ENCODE measurements at places on chromosomes 1 and 21. TPM values are rescaled to one million over a fixed set of nuclear protein-coding genes. Genes with fewer than 3 reads are reported as not detected.

GRCh38 chr1:16017461-16018303 lies at the start of gene HSPB7:
Gene HSPB7, minus strand, starts transcription at chr1:16018043. Its CDS starts 80 bp downstream, at chr1:16017963.
- DNase-seq: peak; percentile 89
- peaks cover 28% of the 10 kb centered on the region for H3K4me1 ChIP-seq
- H3K27ac ChIP-seq: peak within 1 kb of the TSS; percentile 98
- peak within 1 kb of the TSS; percentile 37 for H3K4me3 ChIP-seq
- H3K27me3 ChIP-seq: no peaks in the 10 kb centered on the region

- no peak overlapping the region for H3K4me3 ChIP-seq
- H3K27me3 ChIP-seq: no peaks in the 10 kb centered on the region
- H3K36me3 ChIP-seq: no peaks in the 10 kb centered on the region
- H3K27ac ChIP-seq: no peak overlapping the region
- no peaks in the 10 kb centered on the region for H3K4me1 ChIP-seq
Measured at GRCh38 chr1:211013346-211014240, 120.4 kb downstream of the KCNH1 start.

DNA sequence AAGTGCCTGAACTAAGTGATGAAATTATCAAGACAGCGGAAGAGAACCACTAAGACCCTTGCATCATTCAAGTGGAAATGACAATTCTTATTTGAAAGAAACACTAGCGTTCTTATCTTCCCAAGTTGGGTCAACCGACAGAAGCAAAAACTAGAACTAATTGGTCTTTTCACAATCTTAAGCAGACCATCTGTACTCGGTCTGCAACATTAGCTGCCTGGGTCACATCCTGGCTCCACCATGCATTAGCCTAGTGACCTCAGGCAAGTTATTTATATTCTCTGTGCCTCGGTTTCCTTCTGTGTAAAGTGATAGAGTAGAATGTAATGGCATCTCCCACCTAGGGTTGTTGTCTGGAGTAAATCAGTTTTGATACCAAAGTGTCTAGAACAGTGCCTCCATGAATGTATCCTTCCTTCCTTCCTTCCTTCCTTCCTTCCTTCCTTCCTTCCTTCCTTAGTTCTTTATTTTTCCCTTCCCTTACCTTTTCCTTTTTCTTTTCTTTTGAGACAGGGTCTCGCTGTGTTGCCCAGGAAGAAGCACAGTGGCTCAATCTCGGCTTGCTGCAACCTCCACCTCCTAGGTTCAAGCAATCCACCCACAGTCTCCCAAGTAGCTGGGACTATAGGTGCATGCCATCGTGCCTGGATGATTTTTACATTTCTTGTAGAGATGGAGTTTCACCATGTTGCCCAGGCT lies 6.0 kb downstream of the COLGALT2 start:
- no peak overlapping the region for H3K4me3 ChIP-seq
- no peak for DNase-seq
- peaks cover 4% of the 10 kb centered on the region for H3K4me1 ChIP-seq
- H3K27me3 ChIP-seq: no peaks in the 10 kb centered on the region
- H3K36me3 ChIP-seq: no peaks in the 10 kb centered on the region
- no peak overlapping the region for H3K27ac ChIP-seq

DNA sequence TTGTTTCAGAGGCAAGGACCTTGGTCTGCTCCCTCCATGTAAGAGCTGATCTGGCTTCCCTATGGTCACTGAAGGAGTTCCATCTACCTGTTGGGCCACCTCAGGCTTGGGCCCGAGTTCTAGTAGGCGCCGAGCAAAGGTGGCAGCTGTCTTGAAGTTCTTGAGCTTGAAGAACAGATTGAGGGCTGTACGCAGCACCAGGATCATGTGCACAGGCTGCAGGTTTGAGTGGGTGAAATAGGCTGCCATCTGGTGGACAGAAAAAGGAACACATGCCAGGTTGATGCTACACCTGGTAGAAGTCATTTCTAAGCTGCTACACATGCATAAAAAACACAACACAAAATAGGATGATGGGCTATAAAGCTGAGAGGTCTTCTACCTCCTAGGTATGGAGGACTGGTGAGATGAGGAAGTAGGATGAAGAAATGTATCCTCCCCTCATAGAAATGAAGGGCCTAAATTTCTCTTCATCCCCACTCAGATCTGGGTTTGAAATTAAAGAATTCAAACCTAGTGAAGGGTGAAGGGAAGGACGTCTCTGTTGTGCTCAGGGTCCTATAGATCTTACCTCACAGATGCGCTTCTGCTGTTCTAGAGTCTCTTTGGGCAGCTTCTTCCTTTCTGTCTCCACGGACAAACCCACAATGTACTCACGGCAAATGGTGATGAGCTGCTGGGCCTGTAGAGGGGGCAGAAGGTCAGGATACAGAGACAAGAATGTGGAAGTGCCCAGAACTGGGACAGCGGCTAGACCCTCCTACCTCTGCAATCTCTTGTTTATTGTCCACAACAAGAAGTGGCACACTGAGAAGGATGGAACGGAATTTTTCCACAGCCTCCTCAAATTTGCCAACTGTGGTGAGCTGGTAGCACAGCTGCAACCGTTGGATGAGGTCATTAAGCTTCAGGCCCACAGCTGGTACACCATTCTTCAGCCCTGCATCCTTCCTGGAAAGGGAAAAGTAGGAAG lies 6.6 kb upstream of the PEX19 start:
- no peaks in the 10 kb centered on the region for H3K4me1 ChIP-seq
- H3K27ac ChIP-seq: no peak overlapping the region
- no peak overlapping the region for H3K4me3 ChIP-seq
- no peaks in the 10 kb centered on the region for H3K36me3 ChIP-seq
- H3K27me3 ChIP-seq: no peaks in the 10 kb centered on the region
- peak; percentile 48 for DNase-seq

GRCh38 chr21:44459712-44460440 lies 4.6 kb downstream of the LRRC3 start:
- peaks cover 10% of the 10 kb centered on the region for H3K4me1 ChIP-seq
- H3K36me3 ChIP-seq: no peaks in the 10 kb centered on the region
- no peak overlapping the region for H3K4me3 ChIP-seq
- no peak overlapping the region for H3K27ac ChIP-seq
- no peak for DNase-seq

DNA sequence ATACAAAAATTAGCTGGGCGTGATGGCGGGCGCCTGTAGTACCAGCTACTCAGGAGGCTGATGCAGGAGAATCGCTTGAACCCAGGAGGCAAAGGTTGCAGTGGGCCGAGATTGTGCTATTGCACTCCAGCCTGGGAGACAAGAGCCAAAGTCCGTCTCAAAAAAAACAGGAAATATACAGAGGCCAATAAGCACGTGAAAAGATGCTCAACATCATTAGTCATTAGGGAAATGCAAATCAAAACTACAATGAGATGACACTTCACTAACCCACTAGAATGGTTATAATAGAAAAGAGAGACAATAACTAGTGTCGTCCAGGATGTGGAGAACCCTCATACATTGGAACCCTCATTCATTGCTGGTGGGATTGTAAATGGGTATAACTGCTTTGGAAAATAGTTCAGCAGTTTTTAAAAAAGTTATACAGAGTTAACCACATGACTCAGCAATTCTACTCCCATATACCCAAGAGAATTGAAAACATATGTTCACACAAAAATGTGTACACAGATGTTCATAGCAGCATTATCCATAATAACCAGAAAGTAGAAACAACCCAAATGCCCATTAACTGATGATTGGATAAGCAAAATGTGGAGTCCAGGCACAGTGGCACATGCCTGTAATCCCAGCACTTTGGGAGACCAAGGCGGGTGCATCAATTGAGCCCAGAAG lies 6.4 kb upstream of the E2F2 start:
- no peaks in the 10 kb centered on the region for H3K4me1 ChIP-seq
- H3K27ac ChIP-seq: no peak overlapping the region
- no peak overlapping the region for H3K4me3 ChIP-seq
- DNase-seq: no peak
- no peaks in the 10 kb centered on the region for H3K27me3 ChIP-seq

- H3K27me3 ChIP-seq: no peaks in the 10 kb centered on the region
- H3K4me1 ChIP-seq: peaks cover 14% of the 10 kb centered on the region
- H3K36me3 ChIP-seq: no peaks in the 10 kb centered on the region
- DNase-seq: peak; percentile 47
Measured at GRCh38 chr1:43558346-43558841, 27.7 kb downstream of the PTPRF start.

- no peak overlapping the region for H3K27ac ChIP-seq
- no peak for DNase-seq
- no peaks in the 10 kb centered on the region for H3K36me3 ChIP-seq
- H3K4me1 ChIP-seq: no peaks in the 10 kb centered on the region
- no peaks in the 10 kb centered on the region for H3K27me3 ChIP-seq
- no peak overlapping the region for H3K4me3 ChIP-seq
Measured at GRCh38 chr1:211493133-211493871, 1.3 kb upstream of the RD3 start.

GRCh38 chr1:99738858-99739465 lies 27.5 kb downstream of the FRRS1 start:
- no peak overlapping the region for H3K27ac ChIP-seq
- H3K4me3 ChIP-seq: no peak overlapping the region
- H3K4me1 ChIP-seq: no peaks in the 10 kb centered on the region
- no peak for DNase-seq
- no peaks in the 10 kb centered on the region for H3K36me3 ChIP-seq

DNA sequence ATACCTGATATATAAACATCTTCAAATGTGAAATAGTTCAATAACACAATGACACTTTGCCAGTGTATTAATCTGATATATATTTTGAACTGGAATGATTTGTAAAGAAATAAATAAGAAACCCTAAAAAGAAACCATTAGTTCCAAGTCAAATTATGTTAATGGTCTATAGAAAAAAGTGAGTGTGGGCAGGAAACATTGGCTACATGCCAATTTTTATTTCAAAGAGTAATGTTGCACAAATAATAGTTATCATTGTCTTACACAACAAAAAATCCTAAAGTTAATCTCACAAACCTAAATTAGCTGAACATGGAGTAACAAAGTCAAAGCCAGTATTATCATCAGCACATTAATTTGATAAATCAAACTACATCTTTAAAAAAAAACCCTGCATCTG lies 37.9 kb upstream of the BATF3 start:
- H3K4me1 ChIP-seq: no peaks in the 10 kb centered on the region
- H3K4me3 ChIP-seq: no peak overlapping the region
- H3K27me3 ChIP-seq: no peaks in the 10 kb centered on the region
- H3K27ac ChIP-seq: no peak overlapping the region
- no peaks in the 10 kb centered on the region for H3K36me3 ChIP-seq

DNA sequence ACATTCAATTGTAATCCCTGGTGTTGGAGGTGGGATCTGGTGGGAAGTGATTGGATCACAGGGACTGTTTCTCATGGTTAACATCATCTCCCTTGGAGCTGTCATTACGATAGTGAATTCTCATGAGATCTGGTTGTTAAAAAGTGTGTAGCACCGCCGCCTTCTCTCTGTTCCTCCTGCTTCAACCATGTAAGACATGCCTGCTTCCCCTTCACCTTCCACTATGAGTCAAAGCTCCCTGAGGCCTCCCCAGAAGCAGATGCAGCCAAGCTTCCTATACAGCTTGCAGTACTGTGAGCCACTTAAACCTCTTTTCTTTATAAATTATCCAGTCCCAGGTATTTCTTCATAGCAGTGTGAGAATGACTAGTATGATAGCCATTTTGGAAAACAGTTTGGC lies 30.1 kb upstream of the TRIM62 start:
- H3K4me1 ChIP-seq: no peaks in the 10 kb centered on the region
- H3K27me3 ChIP-seq: no peaks in the 10 kb centered on the region
- no peak overlapping the region for H3K4me3 ChIP-seq
- no peak for DNase-seq
- no peak overlapping the region for H3K27ac ChIP-seq
- no peaks in the 10 kb centered on the region for H3K36me3 ChIP-seq

- no peak for DNase-seq
- H3K4me1 ChIP-seq: no peaks in the 10 kb centered on the region
- H3K36me3 ChIP-seq: no peaks in the 10 kb centered on the region
- no peak overlapping the region for H3K27ac ChIP-seq
- H3K4me3 ChIP-seq: no peak overlapping the region
- no peaks in the 10 kb centered on the region for H3K27me3 ChIP-seq
Measured at GRCh38 chr21:29096218-29097015, 23.0 kb upstream of the CCT8 start.

DNA sequence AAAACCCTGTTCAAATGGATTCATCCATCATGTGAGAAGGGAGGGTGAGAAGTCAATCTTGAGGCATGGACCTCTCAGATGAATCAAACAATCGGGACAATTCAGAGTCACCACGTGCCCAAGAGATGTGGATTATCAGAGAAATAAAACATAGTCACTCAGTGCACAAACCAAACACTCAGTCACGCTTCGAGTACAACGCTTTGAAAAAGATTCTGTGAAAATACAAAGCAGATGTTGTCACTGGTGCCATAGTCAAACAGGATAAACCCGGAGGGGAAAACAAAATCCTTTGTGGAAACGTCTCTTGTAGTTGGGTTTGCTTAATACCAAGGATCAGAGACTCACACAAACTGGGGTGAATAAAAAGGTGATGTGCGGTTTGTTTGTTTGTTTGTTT lies 188.4 kb downstream of the RRAGC start:
- DNase-seq: no peak
- no peaks in the 10 kb centered on the region for H3K4me1 ChIP-seq
- H3K4me3 ChIP-seq: no peak overlapping the region
- no peaks in the 10 kb centered on the region for H3K36me3 ChIP-seq
- H3K27ac ChIP-seq: no peak overlapping the region
- no peaks in the 10 kb centered on the region for H3K27me3 ChIP-seq

DNA sequence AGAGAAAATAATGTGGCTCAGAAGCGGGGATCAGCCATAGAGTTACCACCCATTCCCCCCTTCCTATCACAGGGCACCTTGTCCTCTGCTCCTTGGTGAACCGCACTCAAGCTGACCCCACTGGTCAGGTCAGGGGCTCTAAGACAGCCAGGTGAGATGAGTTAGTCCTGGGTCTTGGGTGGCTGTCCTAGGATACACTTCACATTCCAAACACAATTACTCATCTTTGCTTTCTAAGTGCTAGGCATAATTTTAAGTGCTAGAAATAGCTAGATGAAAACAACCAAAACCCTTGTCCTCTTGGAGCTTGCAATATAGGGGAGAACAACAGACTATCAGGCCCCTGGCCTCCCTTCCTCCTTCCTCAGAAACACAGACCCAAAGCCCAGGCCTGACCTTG lies 7.8 kb upstream of the MUTYH start:
- H3K36me3 ChIP-seq: no peaks in the 10 kb centered on the region
- no peak overlapping the region for H3K4me3 ChIP-seq
- DNase-seq: no peak
- peak overlapping the region; percentile 61 for H3K27ac ChIP-seq
- H3K4me1 ChIP-seq: peaks cover 13% of the 10 kb centered on the region
- H3K27me3 ChIP-seq: no peaks in the 10 kb centered on the region

DNA sequence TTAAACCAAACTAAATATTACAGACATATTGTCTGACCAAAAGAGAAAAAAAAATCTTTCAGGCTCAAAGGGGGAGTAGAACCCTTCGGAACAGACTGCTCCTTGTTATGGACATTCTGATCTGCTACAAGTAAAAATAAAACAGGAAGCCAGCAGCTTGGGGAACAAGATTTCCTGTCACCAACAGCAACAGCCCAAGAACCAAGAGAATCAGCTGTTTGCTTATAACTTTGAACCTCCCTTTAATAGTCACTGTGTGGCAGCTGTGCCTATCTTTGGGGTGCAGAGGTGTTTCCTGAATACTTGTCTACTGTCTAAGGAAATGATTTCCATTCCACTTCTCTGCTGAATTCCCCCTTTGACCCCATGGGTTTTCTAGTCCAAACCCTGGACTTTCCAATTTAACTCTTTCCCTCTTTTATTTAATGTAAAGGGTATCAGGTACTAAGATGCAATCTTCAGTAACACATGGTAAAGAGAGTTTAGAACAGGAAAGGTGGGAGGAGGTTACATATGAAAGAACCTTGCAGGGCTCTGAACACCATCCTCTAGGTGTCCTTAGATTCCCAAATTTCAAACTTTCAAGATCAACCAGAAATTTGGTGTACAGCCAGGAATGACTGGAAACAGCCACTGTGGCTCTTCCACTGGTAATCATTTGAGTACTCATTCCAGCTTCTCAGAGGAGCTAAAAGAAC lies 38.6 kb downstream of the GPR3 start:
- H3K36me3 ChIP-seq: no peaks in the 10 kb centered on the region
- no peak overlapping the region for H3K4me3 ChIP-seq

NTMT2 gene
- not detected for polyA plus RNA-seq

SPRR2G gene
- not detected for polyA plus RNA-seq

PLCH2 gene
- polyA plus RNA-seq: 0.08 TPM

All from ovary (tissue), 10 donors.